ENCODE measurements at places on chromosomes 13 and 19. TPM values are rescaled to one million over a fixed set of nuclear protein-coding genes. Genes with fewer than 3 reads are reported as not detected.

- DNase-seq = peak; percentile 41
Measured at GRCh38 chr19:21202865-21203494, 61.1 kb downstream of the ZNF431 start.

GRCh38 chr13:48533961-48534600, 1.2 kb upstream of the RCBTB2 start:
- no peak for DNase-seq

The CGB5 gene
- not detected for total RNA-seq

DNA sequence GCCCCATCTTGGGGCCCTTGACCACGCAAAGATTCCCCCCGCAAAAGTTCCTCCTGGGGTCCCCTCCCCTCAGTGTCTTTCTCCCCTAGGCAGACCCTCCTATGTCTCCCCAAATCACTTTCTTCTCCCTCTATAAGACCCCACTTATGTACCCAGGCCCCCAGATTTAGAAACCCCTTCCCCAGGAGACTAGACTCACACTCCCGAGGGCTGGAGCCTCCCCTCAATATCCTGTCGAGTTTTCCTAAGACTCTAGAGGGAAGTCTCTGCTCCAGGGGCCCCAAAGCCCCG, 1.4 kb downstream of the SLC1A5 start:
- no peak for DNase-seq

- DNase-seq = peak; percentile 6
Measured at GRCh38 chr19:39582442-39582841, 19.9 kb upstream of the LGALS13 start.

GRCh38 chr19:8922591-8922990, 87.6 kb downstream of the MUC16 start:
- DNase-seq = no peak

GRCh38 chr19:38989066-38989605, 13.6 kb upstream of the FBXO17 start:
- DNase-seq = no peak

GRCh38 chr13:98486412-98486811, 90.5 kb downstream of the STK24 start:
- DNase-seq = no peak

The TSKS gene
- 0.81 TPM for total RNA-seq

DNA sequence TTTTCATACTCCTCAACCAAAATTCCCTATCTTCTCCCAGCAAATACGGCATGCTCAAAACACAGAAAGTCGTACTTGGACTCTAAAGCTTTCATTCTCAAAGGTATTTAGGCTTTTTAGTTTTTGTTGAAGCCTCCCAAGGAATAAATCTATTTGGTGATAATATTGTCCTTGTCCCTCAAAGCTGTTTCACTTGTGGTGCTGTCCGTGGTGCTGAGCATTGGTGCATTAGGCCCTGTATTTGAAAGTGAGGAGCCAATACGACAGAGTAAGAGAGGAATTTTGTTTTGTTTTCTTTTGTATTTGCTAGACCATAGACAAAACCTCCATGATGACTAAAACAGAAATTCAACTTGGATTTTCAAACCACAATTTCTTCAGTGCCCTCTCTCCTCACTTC, 3.2 kb upstream of the LGALS13 start:
- DNase-seq = peak; percentile 48

DNA sequence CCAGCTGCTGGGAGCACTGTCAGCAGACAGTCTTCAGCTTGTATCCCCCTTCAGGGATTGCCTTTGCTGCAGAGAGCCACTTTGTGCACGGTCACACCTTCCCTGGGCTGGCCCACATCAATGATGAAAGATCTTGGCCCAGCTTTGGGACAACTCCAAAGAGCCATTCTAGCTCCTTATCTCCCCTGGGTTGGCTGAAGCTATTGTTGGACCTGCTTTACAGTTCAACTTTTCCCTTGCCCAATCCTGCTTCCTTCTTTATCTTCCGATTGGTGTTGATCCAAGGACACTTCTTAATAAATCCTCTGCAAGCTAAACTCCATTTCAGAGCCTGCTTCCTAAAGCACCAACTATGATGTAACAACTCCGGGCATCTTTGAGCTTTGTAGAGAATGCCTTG, 466.4 kb downstream of the KLF12 start:
- DNase-seq = no peak

GRCh38 chr13:30619731-30620130, 2.0 kb downstream of the USPL1 start:
- no peak for DNase-seq

DNA sequence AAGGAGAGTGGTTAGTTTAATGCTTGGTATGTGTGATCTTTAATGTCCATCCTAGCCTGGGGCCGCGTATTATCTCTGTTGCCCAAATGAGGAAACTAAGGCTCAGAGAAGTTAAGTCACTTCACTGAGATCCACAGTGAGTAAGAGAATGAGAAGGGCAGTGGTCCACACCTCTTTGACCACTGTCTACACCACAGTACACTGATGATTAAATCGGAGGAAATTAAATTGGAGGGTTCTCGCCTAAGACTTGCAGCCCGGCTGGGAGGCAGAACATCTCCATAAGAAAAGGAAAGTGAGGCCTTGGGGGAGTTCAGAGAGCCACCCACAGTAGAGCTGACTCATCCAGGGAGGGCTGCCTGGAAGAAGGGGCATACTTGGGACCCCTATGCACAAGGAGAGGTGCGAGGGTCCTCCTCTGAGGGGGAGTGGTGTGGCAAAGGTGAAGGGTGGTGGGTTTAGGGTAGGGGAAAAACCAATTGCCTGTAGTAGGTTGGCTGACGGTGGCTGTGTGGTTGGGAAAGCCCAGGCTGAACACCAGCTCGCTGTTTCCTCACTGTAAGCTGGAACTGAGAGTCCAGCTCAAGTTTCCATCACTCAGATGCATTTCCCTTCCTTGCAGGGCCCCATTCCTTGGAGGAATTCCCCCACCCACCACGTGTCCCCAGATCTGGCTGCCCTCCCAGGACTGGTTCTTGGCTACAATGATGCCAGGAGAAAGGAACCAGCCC, 15.0 kb upstream of the DHRS12 start:
- DNase-seq = peak; percentile 72

The CNOT3 gene
- total RNA-seq = 50.7 TPM

DNA sequence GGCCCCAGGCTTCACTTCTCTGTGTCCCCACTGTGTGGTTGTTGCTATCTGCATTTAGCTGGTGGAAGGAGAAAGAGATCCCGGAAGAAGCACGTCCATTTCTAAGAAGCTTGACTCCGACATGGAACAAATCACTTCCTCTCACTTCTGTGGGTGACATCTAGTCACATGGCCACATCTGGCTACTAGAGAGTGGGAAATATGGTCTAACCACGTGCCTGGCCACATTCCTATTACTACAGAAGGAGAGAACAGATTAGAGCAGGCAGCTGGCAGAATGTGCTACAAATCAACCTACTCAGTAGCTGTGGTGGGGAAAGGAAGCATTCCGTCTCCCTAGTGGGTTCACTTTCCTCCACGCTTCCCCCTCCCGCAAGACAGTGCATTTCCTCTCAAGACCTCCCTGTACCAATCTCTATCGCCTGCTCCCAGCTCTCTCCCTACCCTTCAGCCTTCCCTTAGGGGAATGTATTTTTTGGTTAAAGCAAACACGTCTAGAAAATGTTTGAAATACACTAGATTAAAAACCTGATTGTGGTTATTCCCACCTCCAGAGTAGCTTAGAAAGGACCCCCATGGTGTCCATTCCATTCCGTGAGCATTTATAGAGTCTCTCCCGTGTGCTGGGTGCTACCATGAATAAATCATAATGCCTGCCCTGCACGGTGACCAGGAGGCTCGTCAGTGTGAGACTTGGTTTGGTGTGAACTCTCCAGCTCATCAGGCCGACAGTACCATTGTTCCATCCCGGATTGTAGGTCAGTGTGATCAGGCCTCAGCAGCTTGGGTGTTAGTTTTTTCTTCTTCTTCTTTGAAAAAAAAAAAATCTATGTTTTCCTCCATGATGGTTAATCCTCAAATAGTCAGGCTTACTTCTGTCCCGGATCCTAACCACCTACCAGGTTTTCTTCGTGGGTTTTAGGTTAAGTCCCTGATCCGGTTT, 8.0 kb upstream of the AMER2 start:
- DNase-seq = peak; percentile 16

Measured in activated CD8-positive, alpha-beta T cell treated with anti-CD3 and anti-CD28 coated beads for 36 hours (primary cell).